ENCODE measurements at places on chromosomes 2 and 18.

GRCh38 chr2:149466635-149467034 lies 120.9 kb downstream of the MMADHC start:
- no peak for DNase-seq

DNA sequence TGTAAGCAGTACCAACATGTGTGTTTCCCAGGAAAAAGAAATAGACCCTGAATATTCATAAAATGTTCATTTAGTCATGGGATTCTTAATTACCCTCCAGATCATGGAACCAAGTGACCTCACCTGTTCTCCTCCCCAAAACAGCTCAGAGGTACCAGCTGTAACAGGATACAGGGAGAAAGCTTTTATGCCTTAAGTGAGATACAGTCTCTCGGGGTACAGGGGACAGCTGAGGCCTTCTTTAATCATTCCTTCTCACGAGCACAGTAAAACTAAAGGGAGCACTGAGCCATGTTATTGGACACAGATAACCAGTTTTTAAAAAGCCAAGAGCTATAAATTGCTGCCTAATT lies 16.6 kb downstream of the EPHA4 start:
- DNase-seq = no peak

- no peak for DNase-seq
Observed at GRCh38 chr2:217609952-217610351, 392.8 kb downstream of the TNS1 start.

- no peak for DNase-seq
Observed at GRCh38 chr2:195304310-195304709, 352.7 kb upstream of the SLC39A10 start.

DNA sequence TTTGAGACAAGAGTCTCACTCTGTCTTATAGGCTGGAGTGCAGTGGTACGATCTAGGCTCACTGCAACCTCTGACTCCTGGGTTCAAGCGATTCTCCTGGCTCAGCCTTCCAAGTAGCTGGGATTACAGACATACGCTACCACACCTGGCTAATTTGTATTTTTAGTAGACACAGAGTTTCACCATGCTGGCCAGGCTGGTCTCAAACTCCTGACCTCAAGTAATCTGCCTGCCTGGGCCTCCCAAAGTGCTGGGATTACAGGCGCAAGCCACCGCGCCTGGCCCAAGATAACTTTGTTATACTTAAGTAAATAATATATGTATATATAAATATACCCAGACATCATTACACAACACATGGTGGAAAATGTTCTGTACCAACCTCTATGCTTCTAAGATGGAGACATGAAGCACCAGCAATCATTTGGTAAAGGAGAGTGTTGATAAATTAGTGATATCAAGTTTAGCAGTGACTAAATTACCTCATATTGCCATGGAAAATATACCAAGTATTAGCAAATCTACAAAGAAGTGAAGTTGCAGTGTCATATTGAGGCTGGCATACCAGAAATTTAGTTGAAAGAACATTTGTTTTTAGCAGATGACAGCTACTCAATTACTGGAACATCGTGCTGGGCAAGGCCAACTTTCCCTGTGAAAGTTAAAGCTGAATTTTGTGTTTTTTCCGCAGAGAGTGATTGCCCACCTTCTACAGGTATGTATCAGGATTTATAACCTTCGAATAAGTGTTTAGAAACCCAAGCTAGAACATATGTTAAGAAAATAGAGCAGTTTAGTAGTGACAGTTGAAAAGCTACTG lies 177.7 kb downstream of the MYCN start:
- DNase-seq = no peak

DNA sequence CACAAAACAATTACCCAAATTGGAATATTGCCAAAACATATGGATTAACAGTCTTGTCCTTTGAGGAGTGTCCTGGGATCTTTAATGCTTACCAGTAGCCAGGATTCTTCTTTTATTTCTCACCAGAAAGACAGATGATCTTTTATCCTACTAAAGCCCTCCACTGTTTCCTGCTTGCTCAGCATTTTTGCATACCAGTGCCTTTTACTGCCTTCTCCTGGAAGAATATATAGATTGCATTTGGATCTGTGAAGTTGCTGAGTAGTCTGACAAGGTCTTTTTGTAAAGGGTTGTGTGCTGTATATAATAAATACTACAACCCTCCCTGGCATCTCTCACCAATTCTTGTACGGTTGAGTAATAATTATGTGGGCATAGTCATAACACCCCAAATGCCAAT lies 652.2 kb downstream of the LRRTM4 start:
- no peak for DNase-seq

GRCh38 chr2:229486673-229487072 lies 215.6 kb upstream of the PID1 start:
- no peak for DNase-seq

- peak; percentile 51 for DNase-seq
Observed at GRCh38 chr2:38076152-38076709, 280 bp upstream of the CYP1B1 start.

- DNase-seq = no peak
Observed at GRCh38 chr18:71250191-71250590, 961.3 kb downstream of the SOCS6 start.

DNA sequence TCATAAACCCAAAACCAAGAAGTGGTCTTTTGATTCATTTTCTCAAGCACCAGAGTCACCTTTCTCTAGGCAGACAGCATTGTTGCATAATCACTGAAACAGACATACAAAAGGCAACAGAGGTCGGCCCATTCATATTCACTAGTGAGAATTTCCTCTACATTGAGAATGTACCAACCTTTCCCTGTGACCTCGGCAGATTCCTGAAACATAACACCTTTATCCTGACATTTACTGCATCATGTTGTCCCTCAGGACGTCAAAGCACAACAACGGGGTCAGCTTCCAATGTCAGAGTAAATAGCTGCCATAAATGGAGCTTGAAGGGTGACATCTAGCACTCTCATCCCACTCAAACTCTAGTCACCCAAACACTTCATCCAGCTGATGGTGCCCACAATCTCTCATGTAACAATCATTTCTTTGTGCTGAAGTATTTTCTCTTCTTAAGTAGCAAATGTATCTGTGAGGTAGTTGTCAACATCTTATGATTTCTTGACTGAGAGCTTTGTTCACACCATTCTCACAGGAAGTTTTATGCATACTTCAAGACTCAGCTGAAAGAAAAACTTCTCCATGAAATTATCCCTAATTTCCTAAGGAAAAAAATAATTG lies 802.6 kb upstream of the CHAC2 start:
- no peak for DNase-seq

DNA sequence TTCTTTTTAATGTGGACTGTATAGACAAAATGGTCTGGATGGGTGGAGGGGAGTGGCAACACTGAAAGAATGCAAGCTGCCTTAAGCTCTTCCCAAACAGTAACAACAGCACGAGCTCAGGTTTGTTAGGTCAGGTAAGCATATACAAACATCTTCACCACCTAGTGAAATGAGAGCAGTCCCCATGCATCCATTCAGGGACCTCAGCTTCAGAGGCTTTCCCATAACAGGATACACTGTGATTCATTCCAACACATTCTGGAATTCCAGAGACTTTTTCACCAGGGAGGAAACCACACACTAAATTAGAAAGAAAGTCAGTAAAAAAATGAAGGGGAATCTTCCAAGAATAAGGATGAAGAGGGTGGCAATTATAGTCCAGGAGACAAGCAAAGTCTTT lies 50.4 kb upstream of the BZW1 start:
- no peak for DNase-seq

DNA sequence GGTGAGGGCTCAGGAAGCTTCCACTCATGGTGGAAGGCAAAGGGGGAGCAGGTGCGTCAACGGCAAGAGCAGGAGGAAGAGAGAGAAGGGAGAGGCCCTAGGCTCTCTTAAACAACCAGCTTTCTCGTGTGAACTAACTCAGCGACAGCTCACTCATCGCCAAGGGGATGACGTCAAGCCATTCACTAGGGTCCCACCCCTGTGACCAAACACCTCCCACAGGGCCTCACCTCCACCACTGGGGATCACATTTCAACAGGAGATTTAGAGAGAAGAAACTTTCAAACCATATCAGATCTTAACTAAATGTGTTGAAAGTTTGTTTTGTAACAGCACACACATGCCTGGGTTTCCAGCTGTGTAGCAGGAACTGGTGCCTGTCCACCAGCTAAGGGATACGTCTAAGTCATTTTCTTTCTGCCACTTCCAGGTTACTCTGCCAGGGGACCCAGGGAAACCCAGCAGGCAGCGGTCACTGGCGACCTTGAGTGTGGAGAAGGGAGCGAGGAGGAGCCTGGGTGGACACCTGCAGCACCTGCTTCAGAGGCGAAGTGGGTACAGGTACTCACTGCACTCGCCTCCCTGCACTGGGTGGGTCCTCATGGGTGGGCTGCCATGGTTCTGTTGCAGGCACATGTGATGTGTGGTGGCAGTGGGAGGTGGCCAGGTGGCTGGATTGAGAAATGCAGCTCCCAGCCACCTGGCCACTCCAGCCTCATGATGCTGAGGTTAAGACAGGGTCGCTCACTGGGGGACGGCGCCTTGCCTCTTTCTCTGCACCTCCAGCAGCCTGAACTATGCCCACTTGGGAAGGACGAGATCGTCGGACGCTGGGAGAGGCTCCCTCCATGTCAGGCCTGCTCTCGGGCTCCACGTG lies 8.4 kb upstream of the GPC1 start:
- no peak for DNase-seq

DNA sequence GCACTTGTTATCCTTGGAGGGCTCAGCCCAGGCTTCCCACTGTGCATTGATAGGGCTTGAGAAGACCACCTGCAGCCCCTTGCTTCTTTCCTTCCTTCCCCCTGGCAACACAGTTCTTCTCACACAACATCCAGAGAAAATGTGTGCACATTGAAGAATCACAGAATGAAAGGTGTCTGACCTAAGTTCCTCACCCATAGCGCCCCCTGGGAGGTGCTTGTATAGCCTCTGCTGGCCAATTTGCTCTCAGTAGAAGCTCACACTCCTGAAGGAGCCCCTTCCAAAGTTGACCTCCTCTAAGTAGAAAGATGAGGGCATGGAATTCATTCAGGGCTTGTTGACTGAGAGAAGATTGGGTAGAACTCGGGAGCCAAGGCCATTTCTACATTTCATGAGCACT lies 758.4 kb upstream of the KLHL29 start:
- DNase-seq = no peak

DNA sequence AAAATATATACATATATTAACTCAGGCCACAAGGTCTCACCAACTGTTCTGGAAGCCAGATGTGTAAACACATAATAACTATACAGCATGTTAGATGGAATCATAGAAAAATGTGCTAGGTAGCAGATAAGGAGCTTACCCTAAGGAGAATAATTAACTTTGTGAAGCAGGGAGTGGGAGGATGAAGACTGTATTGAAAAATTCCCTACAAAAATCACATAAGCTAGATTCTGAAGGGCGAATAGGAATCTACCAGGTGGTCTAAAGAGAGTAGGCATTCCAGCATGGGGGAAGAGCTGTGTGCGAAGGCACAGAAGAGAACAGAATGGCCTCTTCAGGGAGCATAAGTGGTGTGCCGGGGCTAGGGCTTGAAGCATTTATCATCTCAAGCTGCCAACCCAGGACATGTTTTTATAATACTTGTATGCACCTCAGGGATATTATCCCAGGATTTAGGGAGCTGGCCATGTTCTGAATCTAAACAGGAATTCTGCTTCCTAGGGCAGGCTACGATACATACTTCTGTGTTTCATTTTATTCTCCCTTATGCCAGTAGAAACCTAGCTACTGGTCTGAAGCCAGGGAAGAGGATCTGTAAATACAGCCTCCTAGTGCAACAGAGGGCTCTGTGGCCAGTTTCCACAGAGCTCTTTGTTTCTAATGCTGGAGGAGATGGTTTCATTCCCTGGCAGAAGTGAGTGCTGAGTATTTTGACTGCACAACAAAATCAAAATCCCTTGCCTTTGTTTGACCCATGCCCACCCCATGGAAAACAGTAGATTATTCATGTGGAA lies 56.7 kb downstream of the NEMP2 start:
- DNase-seq = no peak

DNA sequence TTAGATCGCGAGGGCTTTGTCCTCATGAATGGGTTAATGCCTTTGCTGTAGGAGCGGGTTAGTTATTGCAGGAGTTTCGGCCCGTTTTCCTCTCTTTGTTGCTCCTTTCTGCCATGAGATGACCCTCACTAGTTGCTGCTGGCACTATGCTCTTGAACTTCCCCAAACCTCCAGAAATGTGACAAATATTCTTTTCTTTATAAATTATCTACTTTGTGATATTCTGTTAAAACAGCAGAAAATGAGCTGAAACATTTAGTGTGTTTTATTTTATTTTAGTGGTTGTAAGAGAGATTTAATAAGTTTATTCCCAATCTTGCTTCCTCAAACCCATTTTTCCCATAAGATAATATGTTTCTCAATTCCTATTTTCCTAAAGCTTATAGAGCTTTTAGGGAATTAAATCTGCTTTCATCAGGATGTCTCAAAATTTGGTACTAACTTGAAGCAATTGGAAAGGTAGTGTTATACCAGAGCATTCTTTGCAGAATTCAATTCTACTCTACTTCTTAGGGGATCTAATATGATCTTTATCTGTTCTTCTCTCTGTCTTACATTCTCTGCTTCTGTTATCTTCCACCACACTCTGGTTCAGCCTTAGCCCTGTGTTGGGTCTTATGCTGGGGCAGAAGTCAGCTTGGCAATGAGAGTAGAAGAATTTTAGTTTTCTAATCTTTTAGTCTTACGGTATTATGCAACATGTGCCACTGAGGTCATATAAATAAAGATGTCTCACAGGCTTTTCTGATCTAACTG lies 23.1 kb downstream of the DDX1 start:
- DNase-seq = no peak

- no peak for DNase-seq
Observed at GRCh38 chr2:55120634-55121359, 70.5 kb upstream of the RTN4 start.

- DNase-seq = no peak
Observed at GRCh38 chr2:101012706-101013181, 10.7 kb downstream of the RPL31 start.

DNA sequence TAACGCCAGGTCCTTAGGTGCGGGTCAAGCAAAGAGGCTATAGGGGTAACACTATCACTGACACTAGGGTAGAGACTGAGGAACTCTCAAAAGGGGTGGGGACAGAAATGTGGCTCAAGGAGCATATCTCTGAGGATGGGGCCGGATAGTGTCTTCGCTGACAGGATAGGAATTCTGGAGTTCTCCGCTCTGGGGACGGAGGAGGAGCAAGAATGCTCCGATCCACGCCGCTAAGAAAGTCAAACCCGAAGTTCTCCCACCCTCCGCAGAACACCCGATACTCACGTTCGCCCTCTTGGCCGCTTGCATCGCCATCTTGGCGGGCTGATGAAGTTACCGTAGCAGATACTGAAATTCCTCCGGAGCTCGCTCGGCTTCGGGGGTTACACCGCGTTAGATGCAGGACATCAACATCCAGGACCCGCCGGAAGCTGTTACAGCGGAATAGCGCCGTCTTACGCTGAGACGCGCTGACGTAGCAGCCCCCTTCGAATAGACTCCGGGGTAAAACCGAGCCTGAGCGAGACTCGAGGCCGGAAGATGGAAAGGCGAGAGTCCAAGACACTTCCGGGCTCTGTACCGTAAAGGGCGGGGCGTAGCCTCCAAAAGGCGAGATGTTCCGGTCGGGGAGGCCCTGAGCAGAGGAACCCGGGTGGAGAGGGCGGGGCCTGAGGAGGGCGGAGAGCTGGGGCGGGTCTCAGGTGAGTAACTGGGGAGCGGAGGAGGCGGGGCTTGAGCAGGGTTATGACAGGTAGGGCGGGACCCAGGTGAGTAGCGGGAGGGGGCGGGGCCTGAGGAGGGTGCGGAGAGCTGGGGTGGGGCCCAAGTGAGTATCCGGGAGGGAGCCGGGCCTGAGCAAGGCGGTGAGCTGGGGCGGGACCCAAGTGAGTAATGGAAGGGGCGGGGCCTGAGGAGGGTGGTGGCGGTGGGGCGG lies at the start of gene SF3B6:
SF3B6 (minus strand) TSS at position 412 of the 934 bp plus-strand sequence; CDS start at position 315, 97 bp downstream.
- peak; percentile 99 for DNase-seq

GRCh38 chr2:36376992-36377738 lies 21.6 kb downstream of the CRIM1 start:
- no peak for DNase-seq
